ENCODE measurements at places on chromosomes 6 and 20.

DNA sequence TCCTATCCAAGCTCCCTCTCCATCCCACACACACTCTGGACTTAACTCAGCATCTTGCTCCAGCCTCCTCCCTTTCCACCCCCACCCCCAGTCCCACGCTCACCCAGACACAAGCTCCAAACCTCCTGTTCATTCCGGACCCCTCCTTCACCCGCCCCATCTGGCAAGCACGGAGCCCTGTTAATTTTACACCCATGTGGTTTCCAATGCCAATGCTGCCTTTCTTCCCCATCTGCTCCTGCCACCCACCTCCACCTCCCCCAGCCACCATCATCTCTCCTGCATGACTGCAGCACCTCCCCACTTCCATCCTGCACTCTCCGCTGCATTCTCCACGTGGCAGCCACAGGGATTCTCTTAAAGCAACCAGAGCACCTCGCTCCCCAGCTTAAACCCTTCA lies 9.9 kb upstream of the CDK5RAP1 start:
- DNase-seq: no peak

- no peak for DNase-seq
Observed at GRCh38 chr6:14190191-14190928, 72.8 kb downstream of the CD83 start.

DNA sequence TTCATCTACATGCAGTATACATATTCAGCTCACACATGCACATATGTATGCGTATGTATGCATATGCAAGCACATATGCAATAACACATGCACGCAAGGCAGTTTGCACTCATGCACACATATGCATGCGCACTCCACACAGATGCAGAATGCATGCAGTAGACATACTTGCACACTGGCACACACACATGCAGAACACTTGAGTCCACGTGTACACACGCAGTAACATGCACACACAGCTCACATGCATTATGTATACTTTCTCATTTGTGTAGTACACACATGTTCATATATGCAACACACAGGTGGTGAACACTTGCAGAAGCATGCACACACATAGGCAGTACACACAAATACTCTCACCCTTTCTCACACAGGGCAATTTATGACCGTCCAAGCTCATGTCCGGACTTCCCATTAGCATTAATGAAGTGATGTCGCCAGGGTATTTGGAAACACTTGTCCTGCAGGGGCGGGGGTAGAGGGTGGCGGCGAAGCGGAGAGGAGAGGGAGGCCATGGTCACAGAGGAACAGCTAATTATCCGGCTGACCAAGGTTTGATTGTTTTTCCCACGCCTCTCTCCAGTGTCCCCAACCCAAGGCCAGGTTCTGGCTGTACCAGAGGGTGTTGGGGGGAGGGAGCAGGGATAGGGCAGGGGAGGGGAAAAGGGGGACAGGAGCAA lies 91.3 kb downstream of the VEGFA start:
- no peak for DNase-seq

GRCh38 chr6:32317541-32317940 lies 54.2 kb downstream of the TSBP1 start:
- DNase-seq: no peak

DNA sequence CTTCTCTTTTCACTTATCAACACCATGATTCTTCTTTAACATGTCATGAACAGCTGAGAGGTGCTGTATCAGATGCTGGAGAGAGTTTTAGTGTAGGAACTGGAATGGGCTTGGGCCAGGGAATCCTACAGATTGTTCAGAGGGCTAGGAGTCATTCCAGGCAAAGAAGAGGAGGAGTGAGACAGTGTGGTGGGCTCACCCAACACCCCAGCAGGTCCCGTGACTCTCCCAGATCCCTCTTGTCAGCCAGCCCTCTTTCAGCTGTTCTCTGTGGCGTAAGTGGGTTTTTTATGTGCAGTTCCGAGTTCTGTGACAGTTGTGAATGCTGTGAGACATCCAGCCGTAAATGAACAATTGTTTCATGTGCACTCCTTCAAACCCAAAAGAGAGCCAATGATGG lies 31.4 kb upstream of the CEP162 start:
- DNase-seq: no peak

GRCh38 chr6:139608466-139609261 lies 234.2 kb upstream of the CITED2 start:
- no peak for DNase-seq

DNA sequence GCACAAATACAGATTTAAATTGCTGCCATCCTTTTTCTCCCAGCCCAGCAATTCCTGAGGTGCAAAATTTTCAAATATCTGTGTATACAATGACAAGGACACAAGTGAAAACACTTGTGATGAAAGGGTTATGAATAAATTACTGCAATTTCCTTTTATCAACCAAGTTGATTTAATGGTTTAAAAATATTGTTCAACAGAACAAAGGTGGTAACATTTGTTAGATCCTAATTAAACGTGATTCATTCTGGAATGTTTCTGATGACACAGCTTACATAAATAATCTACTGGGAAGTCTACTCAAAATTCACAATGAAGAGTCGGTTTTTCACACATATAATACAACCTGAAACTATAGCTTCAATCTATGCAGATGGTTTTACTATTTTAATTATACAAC lies 17.1 kb downstream of the B4GALT5 start:
- no peak for DNase-seq

DNA sequence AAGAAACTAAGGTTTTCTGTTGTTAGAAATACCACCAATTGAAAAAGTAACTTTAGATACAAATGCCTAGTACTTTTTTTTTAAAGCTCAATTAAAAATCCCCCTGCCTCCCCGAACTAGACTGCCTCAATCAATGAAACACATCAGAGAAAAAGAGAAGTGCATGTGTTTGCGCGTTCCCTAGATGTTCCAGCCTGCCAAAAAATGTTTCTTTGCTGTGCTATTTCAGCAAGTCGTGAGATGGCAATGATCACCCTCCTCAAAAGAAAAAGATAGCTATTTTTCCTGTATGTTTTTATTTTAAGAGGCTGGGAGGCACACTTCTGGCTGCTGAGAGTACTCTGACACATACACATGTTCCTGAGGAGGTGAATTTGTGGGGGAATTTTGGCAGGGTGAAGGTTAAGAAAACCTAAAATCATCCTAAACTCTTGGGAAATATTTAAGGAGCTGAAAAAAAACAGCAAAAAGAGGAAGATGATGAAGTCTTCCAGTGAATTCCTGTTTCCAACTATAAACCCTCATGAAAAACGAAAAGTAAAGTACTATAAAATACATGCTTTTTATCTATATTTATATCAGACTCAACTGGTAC lies 114.8 kb downstream of the HIVEP2 start:
- DNase-seq: no peak

- no peak for DNase-seq
Observed at GRCh38 chr20:32970115-32970972, 33.9 kb downstream of the SUN5 start.

GRCh38 chr20:33702861-33703260 lies 16.7 kb upstream of the E2F1 start:
- no peak for DNase-seq

DNA sequence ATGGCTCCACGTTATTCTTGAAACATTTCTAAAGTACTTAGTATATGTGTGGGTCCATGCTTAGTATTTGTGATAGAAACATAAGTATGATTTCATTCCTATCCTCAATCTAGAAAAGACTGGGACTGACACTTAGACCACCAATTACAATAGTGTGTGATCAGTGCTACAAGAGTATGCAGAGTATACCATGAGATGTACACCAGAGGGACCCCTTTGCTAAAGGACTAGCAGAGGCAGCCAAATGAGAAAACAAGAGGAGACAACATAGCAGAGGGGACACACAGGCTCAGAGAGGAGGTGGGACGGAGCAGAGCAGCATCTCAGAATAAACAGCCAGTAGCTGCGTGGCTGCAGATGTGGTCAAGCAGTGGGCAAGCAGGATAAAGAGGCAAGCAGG lies 21.0 kb downstream of the RMND1 start:
- no peak for DNase-seq

DNA sequence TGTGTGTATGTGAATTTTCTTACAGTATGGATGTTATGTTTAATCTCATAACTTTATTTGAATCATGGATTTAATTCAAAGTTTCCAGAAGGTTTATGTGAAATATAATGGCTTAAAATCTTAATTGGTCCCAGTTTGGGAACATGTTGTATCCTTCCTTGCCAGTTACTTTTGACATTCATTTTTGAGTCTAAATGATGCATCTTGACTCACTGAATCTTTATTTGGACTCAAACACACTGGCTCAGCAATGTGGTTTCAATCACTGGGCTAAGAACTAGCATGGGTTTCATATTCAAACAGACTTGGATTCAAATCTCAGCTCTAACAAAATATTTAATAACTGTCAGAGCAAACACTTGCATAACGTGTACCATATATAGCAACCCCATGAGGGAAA lies 25.9 kb upstream of the TFAP2B start:
- no peak for DNase-seq

DNA sequence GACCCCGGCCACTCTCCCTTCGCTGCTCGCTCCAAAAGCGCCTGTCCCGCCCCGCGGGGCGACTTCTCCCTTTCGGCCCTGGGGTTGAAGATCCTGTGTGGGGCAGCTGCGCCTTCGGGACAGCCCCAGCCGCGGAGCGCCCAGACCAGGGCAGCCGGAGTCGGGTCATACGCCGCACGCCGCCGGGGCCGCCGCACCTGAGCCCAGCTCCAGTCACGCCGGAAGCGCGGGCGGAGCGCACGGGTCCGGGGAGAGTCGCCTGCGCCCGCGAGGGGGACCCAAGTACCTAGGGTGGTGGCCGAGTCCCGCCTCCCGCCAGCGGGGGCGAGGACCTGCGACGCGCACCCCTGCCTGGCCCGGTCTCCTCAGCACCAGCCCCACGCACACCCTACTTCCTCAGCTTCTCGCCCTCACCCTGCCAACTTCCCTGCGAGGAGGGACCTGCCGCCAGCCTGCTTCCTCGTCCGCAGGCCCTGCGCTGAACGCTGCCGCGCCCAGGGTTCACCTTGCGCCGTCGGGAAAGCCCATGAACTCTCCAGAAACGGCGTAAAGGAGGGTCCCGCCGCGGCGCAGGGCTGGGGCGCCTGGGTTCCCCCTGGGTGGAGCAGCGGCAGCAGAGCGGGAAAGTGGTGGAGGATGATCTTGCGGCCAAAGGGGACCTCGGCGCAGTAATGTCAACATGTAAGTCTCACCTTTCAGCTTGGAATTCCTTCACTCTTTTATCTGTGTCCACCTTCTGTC lies at the start of gene ADGRG6:
Gene ADGRG6 (plus strand): TSS at position 357 of the 741 bp plus-strand sequence. CDS start 323 bp downstream, at position 680.
- DNase-seq: peak; percentile 78

Measured in retina (tissue), 1 donor.